Esophagus mucosa (tissue), 1 donor: ENCODE measurements at places on chromosomes 4 and X. TPM values are rescaled to one million over a fixed set of nuclear protein-coding genes. Genes with fewer than 3 reads are reported as not detected.
A peak's percentile ranks its signal among the peaks of the same experiment; 100 is the strongest.

Gene TMEM255A
- 0.20 TPM for total RNA-seq

Gene FDCSP
- 53.0 TPM for total RNA-seq

Gene CPLX1
- total RNA-seq, result 0.92 TPM

GRCh38 chr4:832536-832935, 6.6 kb upstream of the CPLX1 start:
- ATAC-seq, result no peak

GRCh38 chrX:150463566-150463965, 100.4 kb downstream of the MAMLD1 start:
- no peak for ATAC-seq

DNA sequence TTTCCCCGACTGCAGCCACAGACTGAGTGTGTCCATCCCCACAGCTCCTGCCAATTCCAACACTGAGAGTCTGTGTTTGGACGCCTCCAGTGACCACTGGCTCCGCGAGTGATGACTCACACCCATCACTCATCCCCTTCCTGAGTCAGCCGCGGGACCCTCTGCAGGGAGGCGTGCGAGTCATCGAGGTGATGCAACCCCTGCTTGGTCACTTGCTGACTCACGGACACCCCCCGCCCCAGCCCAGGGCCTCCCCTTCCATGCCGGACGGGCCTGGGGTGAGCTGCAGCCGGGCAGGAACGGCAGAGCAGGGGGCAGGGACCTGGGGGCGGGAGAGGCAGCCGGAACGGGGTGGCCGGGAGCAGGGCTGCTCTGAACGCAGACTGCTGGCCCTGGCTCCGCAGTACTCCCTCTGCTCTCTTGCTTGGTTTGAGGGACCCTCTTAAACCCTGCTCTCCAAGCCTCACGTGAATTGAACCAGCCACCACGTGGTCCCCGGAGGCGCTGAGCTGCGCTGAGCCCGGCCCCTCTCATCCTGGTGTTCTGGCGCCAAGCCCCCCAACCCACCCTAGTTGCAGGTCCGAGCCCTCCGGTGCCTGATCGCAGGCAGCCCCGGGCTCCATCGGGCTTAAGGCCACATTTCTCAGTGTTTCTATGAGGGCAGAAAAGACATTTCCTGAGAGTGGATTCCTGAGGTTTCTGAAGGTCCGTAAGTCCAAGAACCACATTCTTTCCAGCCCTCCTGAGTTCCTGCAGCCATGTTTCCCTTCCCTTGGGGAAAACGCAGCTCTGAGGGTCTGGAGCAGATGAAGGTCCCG, 32.4 kb downstream of the FGFRL1 start:
- peak; percentile 65 for ATAC-seq

DNA sequence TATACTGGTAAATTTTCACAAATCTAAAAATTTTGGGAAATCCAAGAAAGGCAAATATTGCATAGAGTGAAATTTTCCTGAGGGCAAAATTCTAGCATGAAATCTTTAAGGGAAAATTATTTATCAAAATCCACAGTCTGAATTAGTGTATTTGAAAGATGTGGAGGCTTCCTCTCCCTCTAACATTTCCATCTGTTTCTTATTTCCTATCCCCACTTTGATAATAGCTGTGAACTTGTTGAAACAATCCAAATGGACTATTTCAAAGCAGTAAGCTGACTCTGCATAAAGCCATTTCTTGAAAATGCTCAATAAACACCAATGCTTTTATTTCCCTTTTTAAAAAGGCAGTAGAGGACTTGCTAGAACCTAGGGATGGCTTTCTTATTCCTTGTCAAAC, 107.3 kb upstream of the PABPC4L start:
- ATAC-seq, result no peak

DNA sequence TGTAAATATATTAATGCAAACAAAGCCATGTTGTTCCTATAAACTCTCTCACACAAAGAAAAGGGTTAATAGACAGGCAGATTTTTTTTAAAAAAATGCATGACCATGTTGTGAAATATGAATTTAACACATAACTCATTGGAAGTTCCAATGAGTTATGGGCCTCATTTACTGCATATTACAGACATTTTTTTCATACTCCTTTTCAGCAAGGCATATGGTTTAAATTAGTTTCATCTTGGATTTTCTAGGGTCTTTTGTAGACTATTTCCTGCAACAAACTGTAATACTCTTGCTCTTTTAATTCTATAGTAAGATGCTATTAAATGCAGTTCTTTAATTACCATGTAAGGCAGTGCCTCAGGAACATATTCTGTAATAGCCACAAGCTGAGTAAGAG, 323.1 kb downstream of the GBA3 start:
- no peak for ATAC-seq

DNA sequence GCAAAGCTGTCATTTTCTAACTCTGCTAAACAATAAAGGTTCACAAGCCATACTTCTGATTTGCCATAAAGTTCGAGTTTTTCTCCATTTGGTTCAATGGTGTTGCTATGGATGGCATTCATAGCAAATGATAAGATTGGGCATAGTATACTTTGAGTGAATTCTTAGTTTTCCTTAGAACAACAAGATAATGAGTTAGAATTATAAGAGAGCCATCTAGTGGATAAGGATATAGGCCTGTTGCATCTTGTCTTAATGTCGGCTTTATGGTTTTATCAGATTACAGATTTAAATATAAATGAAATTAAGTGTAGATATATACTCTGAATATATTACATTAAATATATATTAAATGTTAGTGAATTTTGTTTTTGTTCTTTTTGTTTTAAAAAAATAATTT, 644.6 kb downstream of the IL1RAPL1 start:
- no peak for ATAC-seq

- ATAC-seq, result peak; percentile 78
Observed at GRCh38 chr4:137124278-137124932, 407.9 kb downstream of the PCDH18 start.

GRCh38 chrX:101744085-101744484, 84.4 kb upstream of the ARMCX2 start:
- ATAC-seq, result no peak

DNA sequence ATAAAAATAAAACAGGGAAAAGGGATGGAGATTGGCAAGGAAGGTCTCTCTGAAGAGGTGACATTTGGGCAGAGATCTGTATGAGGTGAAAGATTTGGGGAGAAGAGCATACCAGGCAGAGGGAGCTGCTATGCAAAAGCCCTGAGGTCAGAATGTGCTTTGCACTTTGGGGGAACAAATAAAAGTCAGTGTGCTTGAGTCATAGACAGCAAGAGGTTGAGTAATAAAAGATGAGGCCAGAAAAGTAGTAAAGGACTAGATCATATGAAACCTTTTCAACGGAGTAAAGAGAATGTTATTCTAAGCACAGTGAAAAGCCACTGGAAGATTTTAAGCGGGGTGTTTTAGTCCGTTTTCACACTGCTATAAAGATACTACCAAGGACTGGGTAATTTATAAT, 76.5 kb upstream of the TEX13A start:
- ATAC-seq, result no peak

DNA sequence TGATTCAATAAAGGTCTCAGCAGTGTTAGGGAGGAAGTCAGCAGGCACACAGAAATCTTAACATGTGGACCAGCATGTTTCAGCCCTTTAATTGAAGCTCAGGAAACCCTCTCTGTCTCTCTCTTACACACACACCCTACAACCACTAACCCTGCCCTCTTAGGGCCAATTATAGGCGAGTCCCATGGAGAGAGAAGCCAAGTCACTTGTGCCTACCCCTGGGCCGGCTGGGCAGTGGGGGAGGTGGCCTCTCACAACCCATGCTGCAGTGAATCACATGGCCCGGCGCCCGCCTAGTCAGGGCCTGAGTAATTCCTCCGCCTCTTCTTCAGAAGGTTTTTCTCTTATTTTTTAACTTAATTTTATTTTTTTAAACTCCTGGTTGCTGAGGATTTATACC, 3.7 kb downstream of the FGD1 start:
- ATAC-seq, result peak; percentile 82

DNA sequence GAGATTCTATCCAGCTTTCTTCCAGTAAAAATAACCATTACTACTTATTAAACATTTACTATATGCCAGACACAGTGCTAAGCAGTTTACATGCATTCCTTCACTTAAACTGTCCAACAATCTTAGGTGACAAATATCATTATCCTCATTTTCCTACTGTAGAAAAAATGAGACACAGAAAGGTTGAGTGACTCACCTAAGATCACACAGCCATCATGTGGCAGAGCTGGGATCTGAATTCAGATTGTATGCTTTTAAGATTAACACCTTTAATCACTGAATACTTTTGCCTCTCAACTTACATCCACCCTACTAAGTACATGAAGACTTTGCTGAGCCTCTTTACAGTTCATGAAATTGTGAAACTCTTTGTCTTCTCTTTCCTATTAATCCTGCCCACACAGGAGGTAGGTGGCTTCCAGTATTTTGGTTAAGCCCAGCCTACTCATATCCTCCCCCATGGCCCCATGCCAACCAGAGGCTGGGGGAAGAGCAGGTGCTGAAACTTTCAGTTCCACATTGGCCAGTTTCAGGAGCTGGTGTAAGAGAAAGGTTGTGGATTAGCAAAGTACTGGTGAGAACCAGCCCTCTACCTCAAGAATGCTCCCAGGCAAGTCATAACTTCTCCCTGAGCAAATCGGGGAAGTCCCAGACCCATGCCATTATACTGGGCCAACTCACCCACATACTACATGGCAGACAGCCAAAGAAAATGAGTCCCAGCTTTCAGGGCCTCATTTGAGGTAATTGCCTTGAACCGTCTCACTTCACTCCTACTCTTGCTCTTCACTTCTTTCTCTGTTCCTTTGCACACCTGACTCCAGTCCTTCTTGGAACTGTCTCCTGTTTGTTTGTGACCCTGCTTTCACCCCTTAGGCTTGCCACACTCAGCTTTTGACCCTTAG, 211.1 kb downstream of the GUCY2F start:
- ATAC-seq, result peak; percentile 96

- ATAC-seq, result no peak
Observed at GRCh38 chr4:152938237-152938947, 2.3 kb downstream of the FHDC1 start.

GRCh38 chr4:70704931-70705182, 16.5 kb downstream of the UTP3 start:
- ATAC-seq, result peak; percentile 37

DNA sequence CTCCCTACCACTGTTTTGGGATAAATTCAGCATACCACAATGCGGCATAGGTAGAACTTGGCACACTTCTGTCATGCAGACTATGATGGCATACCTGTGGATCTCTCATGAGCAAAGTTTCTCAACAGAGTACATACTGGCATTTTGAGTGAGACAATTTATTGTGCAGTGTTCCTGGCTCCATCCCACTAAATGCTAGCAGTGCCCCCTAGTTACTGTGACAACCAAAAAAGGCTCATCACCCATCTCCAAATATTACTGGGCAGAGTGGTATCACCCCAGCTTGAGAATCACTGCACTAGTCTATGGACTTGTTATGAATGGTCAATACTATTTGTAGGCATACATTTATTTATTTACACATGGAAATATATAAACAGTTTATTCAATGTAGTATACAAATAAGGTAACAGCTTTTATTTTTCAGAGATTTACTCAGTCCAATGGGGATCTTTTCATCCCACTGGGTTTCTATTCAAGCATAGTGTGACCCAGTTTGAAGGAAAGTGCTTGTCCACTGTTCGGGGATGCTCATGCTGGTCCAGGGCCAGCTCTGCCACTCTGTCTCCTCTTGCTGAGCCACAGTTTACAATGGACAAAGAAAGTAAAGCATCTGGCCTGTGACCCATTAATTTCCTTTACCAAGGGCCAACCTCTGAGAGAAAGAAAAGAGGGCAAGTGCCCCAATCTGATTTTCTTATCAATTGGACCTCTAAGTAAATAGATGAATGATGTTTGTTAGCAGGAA, 81.0 kb upstream of the IL2 start:
- ATAC-seq, result no peak

DNA sequence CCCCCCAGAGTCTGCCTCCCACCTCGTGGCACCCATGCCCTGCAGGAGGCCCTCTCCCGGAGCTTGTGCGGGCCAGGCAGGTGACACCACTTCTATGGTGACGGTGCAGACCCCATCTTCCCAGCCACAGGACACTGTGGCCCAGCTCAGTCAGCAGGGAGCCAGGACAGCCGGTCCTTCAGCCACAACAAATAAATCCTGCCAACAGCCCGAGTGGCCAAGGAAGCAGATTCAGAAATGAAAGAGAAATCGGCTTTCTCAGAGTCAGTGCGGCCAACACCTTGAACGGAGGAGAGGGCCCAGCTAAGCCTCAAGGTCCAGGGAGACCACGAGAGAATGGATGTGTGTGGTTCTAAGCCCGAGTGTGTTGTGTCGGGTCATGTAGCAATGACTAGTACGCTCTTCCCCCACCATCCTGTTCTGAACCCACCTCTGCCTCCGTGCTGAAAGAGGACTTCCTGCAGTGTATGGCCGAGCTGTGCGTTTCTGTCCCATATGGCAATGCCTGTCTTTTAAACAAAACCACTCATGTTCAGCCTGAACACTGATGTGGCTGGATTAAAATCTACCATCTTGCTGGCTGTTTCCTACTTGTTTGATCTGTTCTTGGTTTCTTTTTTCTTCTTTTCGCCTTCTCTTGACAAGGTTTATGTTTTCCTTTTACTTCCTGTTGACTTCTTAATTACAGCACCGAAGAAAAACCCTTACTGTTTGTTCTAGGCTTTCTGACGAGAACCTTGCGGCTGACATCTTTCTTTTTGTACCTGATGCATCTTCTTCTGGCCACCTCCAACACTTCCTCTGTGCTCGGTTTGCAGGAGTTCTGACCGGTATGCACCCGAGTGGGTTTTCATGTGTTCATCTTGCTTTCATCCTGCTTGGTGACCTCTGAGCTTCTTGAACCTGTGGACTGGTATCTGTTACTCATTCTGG, 53.1 kb downstream of the GAK start:
- no peak for ATAC-seq

- ATAC-seq, result no peak
Observed at GRCh38 chr4:14615671-14616070, 386.6 kb upstream of the CPEB2 start.

- ATAC-seq, result no peak
Observed at GRCh38 chr4:122742933-122743829, 10.7 kb downstream of the BBS12 start.

- ATAC-seq, result no peak
Observed at GRCh38 chr4:3304831-3305609, 12.2 kb downstream of the RGS12 start.
